Bladder microvascular endothelial cell (primary cell): ENCODE measurements at places on chromosomes 6 and 20. TPM values are rescaled to one million over a fixed set of nuclear protein-coding genes. Genes with fewer than 3 reads are reported as not detected.

Gene ESR1
- total RNA-seq = not detected in 2 replicates

Gene TPX2
- 25.2 and 35.5 TPM in 2 replicates for total RNA-seq

Gene CLPSL1
- not detected in 2 replicates for total RNA-seq

Gene OOEP
- not detected in 2 replicates for total RNA-seq
